ENCODE measurements at places on chromosomes 16 and 17.
A peak's percentile ranks its signal among the peaks of the same experiment; 100 is the strongest.

GRCh38 chr17:66717641-66718058 lies 117.3 kb upstream of the CACNG5 start:
- DNase-seq: no peak

DNA sequence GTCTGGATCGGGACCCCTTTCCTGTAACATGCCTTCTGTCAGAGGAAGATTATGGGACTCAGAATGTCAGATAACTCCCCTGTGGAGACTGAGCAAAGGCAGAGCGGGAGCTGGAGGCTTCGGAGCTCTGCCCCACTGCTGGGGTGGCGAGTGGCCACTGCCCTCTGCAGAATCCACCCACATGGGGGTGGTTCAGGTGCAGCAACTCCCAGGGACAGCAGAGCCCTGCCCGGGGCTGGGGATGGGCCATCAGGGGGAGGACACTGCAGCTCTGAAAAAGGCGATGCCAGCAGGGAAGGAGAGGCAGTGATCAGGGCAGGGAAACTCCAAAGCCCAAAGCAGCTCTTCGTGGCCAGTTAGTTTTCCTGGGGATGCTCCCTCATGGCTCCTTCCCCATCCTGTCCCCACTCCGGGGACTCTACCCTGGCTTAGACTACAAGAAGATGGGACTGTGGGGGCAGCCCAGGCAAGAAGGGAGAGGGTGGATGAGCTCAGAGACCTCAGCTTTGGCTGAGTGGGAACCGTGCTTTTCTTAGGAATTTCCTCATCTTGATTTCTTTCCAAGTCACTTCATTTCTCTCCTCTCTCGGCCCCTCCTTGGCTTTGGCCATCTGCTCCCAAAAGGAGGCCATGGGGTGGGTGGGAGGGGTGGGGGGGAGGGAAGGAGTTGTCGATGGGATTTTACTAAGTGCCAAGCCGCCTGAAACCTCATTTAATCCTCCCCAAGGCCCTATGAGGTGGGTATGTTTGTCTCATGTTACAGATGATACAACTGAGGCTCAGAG lies 4.0 kb downstream of the CA4 start:
- DNase-seq: no peak

DNA sequence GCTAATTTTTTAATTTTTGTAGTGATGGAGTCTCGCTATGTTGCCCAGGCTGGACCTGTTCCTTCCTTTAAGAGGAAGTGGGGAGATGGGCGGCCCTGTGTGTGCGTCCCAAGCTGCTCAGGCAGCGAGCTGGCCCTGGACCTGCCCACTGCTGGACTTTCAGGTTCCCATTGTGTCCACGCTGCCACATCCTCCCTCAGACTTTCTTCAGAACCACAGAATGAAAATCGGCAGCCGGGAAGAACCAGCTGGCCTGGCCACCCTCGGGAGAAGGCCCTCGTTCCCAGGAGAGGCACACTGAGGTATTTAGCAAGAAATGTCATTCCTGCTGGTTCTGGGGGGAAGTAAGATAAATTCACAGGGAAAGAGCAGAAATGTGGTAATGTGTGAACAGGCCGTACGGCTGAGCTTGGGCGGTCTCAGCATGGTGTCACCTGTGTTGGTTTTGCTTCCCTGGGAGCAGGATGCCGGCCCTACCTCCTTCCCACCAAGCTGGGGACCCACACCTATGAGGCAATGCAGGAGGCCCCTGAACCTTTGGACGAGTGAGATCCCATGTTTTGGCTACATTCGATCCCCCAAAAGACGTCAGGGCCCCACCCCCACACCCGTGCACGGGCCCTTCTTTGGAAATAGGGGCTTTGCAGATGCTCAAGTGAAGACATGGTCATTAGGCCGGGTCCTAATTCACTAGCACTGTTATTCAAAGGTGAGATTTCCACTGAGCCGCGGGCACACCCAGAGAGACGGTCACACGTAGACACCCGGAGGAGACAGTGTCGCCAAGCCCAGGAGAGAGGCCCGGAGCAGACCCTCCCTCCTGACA lies 35.9 kb upstream of the ZNF469 start:
- no peak for DNase-seq

DNA sequence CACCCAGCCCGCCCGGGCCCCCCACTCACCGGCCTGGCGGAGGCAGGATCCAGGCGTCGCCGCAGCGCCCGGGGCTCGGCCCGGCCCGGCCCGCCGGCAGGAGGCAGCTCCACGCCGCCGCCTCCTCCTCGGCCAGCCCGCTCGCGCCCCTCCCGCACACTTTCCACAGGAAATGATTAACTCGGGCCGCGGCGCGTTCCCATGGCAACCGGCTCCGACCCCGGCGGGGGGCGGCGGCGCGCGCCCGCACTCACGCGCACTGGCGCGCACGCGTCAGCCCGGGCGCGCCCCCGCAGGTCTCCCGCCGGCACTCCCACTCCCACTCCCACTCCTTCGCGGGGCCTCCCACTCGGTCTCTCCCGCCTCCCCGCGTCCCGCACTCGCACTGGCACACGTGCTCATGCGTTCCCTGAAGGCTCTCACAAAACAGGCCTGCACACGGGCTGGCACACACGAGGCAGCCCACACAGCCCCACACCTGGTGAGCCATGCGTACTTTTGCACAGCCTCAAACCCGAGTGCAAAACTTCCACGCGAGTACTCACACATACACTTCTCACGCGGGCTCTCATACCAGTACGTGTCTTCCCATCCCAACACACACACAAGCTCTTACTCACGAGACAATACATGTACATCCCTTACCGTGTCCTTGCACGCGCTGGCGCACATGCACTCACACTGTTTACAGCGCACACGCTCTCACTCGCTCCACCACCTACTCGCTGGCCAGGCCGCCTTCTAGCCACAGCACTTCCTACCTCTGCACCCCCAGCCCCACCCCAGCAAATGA lies at the start of gene KIFC3:
Gene KIFC3, minus strand, starts transcription at position 151 of the 793 bp plus-strand sequence. CDS start 4,248 bp downstream, outside the sequence.
- DNase-seq: peak; percentile 59

- no peak for DNase-seq
These were observed 88.9 kb upstream of the HLF start for GRCh38 chr17:55175788-55176427.

GRCh38 chr17:73286863-73287296 lies 24.9 kb downstream of the CDC42EP4 start:
- no peak for DNase-seq

DNA sequence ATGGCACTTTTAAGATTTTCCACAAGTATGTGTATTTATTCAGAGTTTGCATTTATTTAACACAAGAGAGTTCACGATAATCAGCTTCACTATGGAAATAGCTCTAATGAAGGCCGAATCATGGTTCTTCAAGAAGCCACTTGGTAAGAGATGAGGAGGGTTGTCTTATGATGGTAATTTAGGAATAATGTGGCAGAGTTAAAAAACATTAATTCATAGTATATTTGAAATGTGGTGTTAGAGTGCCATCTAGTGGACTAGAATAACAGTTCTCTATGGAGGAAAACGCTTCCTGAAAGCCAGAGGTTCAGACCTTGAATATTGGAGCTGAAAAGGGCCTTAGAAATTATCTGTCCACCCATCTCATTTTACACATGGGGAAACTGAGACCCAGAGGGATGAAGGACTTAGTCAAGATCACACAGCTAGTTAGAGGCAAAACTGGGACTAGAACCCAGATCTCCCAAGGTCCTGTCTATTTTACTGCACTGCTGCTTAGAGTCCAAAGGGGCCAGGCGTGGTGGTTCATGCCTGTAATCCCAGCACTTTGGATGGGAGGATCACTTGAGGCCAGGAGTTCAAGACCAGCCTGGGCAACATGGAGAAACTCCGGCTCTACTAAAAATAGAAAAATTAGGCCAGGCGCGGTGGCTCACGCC lies 33.8 kb upstream of the KPNB1 start:
- no peak for DNase-seq

DNA sequence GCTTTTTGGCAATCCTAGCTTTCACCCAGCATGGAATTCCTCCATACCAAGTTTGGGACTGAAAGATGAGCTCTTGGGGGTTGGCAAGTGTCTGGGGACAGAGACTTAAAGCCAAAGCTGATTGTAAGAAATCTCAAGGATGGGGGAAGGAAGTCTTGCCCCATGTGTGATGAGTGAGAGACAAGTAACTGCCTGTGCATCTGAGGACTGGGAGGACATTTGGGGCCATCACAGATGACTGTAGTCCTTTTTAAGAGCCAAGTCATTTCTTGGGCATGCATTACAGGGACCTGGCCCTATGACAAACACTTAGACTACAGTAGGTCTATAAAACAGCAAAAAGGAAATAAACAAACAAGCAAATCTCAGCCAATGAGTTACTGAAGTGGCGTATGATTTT lies 36.3 kb upstream of the CCL2 start:
- DNase-seq: no peak

GRCh38 chr16:78715673-78716072 lies 616.2 kb downstream of the WWOX start:
- DNase-seq: no peak

DNA sequence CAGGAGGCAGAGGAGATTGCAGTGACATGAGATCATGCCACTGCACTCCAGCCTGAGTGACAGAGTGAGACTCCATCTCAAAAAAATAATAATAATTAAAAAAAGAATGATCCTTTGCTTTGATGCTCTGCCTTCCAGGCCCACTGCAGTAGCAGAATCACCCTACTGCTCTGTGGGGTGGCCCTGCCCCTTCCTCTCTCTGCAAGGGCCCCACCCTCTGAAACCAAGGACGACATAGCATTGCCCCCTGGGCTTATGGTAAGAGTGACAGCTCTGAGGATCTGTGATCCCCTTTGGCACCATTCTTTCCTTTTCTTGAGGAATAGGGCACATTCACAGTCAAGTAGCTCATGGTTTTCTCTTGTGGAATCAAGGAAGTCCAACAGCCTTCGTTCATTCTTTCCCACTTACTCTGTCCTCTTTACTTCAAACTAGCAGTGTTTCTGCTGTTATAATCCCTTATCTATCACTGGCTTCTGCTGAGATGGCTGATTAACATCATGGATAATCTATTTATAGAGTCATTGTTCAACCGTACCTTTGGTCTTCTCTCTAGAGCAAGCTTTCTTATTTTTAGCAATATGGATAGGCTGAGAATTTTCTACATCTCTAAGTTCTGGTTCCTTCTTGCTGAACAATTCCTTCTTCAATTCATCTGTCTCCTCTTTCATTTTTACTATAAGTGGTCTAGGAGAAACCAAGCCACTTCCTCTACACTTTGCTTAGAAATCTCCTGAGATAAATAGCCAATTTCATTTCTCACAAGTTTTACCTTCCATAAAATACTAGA lies 14.1 kb downstream of the RAD51C start:
- no peak for DNase-seq

- no peak for DNase-seq
These were observed 91.3 kb downstream of the ENGASE start for GRCh38 chr17:79165756-79166473.

GRCh38 chr16:85610059-85610445 lies 3.1 kb upstream of the GSE1 start:
- no peak for DNase-seq

- DNase-seq: no peak
These were observed 23.1 kb upstream of the C16orf78 start for GRCh38 chr16:49350265-49351095.

GRCh38 chr16:2149630-2150417 lies 1.4 kb downstream of the RAB26 start:
- no peak for DNase-seq

GRCh38 chr17:44254361-44255095 lies 13.4 kb downstream of the SLC4A1 start:
- DNase-seq: no peak

DNA sequence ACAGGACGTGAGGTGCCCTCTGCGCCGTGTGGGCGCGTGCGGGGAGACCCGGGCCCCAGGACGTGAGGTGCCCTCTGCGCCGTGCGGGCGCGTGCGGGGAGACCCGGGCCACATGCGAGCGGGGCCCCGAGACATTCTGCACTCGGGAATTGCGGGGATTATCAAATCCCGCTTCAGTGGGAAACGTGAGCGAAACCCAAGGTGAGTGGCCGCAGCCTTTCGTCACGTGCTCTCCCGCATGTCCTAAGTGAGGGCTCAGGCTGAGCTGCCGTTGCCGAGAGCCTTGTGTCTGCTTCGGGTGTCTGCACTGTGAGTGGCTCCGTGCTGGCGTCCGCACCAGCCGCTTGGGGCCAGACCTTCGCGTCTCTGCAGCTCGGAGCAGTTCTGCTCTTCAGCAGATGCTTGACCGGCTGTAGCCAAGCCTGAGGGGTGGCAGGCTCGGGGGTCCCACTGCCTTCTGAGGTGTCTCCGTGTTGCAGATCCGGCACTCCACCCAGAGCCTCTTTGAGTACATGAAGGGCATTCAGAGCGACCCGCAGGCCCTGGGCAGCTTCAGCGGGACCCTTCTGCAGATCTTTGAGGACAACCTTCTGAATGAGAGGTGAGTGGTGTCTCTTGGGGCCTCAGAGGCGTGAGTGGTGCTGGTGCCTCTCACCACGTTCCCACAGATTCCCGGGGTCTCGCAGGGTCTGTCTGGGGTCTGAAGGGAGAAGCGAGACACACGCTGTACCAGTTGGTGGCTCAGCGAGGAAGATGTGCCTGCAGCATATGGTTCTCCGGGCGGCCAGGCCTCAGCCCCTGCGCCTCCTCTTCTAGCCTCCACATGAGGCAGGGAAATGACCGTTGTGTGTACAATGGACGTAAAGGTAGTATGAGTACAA lies 90.5 kb upstream of the ZNF750 start:
- DNase-seq: no peak

GRCh38 chr17:48799069-48799723 lies 17.8 kb downstream of the TTLL6 start:
- no peak for DNase-seq

DNA sequence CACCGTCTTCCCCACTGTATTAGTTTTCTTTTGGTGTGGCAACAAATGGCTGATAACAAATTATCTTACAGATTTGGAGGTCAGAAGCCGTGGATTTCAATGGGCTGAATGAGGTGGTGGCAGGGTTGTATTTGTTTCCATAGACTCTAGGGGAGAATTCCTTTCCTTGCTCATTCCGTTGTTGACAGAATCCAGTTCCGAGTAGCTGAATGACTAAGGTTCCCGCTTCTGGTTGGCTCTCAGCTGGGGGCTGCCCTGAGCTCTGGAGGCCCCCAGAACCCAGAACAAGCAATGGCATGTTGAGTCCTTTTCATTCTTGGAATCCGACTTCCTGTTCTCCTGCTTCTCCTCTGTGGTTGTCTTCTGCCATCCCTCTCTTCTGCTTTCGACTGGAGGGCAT lies 280.4 kb downstream of the SNX29 start:
- no peak for DNase-seq

- DNase-seq: no peak
These were observed 15.8 kb downstream of the MEOX1 start for GRCh38 chr17:43645765-43646481.

- no peak for DNase-seq
These were observed 137.5 kb upstream of the PLCG2 start for GRCh38 chr16:81641395-81642106.

DNA sequence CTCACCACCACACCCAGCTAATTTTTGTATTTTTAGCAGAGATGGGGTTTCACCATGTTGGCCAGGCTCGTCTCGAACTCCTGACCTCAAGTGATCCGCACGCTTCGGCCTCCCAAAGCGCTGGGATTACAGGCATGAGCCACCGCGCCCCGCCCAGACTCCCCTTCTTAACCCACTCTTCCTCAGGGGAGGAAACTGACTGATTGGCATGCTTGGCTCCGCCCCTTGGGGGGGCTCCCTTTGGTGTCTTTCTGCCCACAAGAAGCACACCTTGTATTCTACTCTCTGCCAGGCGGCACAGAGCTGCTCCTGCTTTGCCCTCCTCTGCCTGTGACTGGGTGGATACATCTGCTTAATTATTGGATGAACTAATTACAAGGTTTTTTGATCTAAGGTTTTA lies 4.7 kb upstream of the ASGR2 start:
- DNase-seq: no peak

Data from stimulated activated CD8-positive, alpha-beta memory T cell treated with anti-CD3 and anti-CD28 coated beads, Interleukin-7, amount 100 ng/mL, for 4 hours (primary cell).